ENCODE measurements at places on chromosomes 7 and 10.

GRCh38 chr7:106282390-106282789 lies 2.4 kb downstream of the NAMPT start:
- no peak for DNase-seq

GRCh38 chr7:75689246-75690099 lies 49.3 kb downstream of the HIP1 start:
- DNase-seq: no peak

DNA sequence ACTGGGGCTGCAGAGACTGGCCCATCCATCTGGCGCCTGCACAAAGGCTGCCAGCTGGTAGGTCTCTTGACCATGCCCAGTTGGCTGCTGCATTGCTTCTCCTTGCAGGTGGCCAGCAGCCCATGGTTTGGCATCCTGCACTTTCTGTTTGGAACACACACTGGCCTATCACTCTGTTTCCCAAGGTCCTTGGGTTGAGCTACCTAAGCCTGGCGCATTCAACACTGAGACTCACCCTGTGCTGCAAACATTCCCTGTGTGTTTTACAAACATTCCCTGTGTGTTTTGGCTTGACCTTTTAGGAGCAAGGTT lies 55.5 kb downstream of the TACR2 start:
- no peak for DNase-seq

DNA sequence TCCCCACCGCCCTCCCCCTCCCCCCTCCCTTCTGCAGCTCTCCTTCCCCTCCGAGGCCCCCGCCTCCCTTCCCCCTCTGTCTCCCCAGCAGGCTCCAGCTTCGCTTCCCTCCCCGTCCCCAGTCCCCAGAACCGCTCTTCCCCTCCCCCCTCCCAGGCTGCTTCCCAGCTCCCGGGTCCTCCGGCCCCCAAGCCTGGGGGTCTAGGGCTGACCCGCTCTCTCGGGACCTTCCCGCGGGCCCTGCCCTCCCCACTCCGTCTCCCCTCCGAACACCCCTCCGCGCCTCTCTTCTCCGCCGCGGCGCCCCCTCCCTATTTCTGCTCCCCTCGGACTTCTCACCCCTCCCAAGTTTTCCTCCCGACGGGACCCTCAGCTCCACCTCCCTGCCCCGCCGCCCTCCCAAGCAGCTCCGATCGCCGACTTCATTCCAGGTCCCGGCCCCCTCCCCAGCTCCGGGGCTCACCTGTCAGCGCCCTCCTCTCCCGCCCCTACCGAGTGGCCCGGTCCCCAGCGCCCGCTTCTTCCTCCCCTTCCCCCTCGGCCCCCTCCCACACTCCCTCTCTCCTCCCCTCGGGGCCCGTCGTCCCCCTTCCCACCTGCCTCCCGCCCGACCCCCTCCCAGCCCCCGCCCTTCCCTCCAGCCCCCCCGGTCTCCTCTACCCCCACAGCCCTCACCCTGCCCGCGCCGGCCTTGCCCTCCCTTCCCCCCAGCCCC lies 990 bp downstream of the ZNF467 start:
- DNase-seq: no peak

DNA sequence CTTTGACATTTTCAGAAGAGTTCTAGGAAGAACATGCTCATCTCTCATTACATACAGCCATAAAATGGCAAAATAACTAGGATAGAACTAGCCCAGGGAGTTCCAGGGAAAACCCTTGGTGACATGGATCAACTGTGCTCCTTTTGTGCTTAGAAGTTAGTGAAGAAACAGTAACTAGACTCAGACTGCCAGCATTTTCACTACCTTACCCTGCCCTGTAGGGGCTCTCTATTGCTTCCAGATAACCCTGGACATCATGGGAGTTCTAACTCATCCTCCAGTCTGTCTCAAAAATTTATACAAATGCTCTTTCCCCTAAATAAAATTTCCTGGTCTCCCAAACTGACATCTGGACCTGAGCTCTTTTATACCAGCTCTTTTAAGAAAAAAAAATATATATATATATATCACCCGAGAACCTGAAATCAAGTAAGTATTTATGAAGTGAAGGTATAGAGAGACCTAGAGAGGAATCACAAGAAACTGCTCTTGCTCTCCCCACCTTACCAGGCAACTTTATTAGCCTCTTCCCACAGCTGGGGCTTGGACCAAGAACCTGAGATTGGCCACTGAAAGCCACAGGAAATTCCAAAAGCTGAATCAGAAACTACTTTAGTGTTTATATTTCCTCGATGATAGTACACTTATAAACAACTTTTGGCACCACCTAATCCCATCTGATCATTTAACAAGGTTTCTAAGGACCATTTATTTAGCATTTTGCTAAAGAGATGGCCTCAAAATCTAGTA lies 101.4 kb downstream of the RELN start:
- no peak for DNase-seq

- DNase-seq: no peak
Observed at GRCh38 chr7:7181519-7182155, 707 bp upstream of the C1GALT1 start.

DNA sequence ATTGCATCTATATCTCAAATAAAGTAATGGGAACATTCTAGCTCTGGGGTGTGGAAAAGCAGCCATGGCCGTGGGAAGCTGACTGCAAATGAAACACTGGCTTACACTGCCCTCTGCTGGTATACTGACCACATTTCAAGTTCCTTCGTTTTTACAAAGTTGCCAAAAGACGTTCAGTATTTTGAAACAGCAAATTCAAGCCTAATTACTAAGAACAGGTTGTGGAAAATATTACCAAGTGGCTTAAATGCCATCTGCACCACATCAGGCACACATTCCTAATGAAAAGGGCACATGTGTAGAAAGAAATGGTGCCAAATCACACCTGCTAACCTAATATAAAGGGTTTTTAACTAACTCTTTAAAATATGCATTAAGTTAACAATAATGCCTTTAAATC lies 83.9 kb downstream of the JAZF1 start:
- peak; percentile 26 for DNase-seq

Measured in NCI-H1930 (cell line).